ENCODE measurements at places on chromosomes 5 and 9. TPM values are rescaled to one million over a fixed set of nuclear protein-coding genes. Genes with fewer than 3 reads are reported as not detected.

- no peak for DNase-seq
These were observed 59.5 kb downstream of the TMEM174 start for GRCh38 chr5:73232266-73233041.

DNA sequence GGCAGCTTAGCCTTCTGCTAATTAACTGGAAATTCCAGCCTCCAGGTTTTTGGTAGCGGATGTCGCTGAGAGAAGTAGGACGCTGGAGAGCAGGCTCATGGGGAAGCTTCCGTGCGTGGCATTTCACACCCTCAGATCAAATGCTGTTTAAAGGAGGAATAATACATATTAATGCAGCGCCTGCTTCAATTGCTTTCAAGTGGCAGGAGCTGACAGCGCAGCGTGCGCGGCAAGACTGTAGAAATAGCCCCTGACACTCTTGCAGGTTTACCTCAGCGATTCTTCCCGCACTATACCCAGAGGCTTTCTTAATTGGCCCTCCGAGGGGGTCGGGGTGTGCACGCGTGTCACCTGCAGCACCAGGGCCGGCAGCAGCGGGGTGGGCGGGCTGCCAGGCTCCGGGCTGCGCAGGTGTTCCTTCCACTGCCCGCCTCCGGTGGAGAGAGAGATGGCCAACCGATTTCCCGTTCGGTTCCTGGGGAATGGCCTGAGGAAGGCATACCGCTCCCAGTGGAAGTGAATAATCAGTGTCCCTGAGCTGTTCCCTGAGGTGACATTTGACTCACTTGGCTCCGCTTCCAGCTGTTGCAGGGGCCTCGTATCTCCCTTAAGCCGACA lies 427.9 kb downstream of the KCTD16 start:
- DNase-seq, result no peak

DNA sequence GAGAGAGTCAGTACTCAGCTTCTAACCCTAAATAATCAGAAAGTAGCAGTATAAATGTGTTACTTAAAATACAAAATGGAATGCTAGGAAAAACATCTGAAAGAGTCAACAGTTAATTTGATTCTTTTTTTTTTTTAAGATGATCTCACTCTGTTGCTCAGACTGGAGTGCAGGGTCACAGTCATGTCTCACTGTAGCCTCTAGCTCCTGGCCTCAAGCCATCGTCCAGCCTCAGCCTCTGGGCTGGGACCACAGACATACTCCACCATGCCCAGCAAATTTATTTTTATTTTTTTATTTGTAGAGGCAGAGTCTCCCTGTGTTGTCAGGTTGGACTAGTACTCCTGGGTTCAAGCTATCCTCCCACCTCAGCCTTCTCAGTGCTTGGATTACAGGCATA lies 424.9 kb downstream of the IRX2 start:
- DNase-seq, result no peak

GRCh38 chr5:76548525-76549229 lies 74.5 kb downstream of the F2RL2 start:
- DNase-seq, result no peak

GRCh38 chr5:103942587-103943186 lies 380.1 kb upstream of the NUDT12 start:
- no peak for DNase-seq

GRCh38 chr5:112581811-112582320 lies 155.8 kb upstream of the APC start:
- DNase-seq, result no peak

- DNase-seq, result peak; percentile 89
These were observed at the start of gene AGPAT2 for GRCh38 chr9:136686794-136687711. TSS of gene AGPAT2 (minus strand) at chr9:136687457. CDS start at chr9:136687357, 100 bp downstream.

- no peak for DNase-seq
These were observed 46.5 kb upstream of the ANGPTL2 start for GRCh38 chr9:127168756-127169574.

- no peak for DNase-seq
These were observed 215.1 kb downstream of the PAPPA start for GRCh38 chr9:116368680-116369079.

GRCh38 chr5:92911851-92912250 lies 669.2 kb downstream of the NR2F1-AS1 start:
- DNase-seq, result no peak

Gene BNC2
- not detected for total RNA-seq

Gene TEX48
- total RNA-seq, result 0.56 TPM

Gene QRFP
- not detected for total RNA-seq

Gene ACSL6
- total RNA-seq, result 36.9 TPM

Gene FOXI1
- total RNA-seq, result not detected

Gene RNF145
- 141 TPM for total RNA-seq

Gene CDC25C
- total RNA-seq, result 7.9 TPM
